T-helper 2 cell treated with Interferon-gamma antibody and Interleukin-4, amounts not matched to agents 5 μg/mL and 100 μg/mL, for 36 hours (primary cell): ENCODE measurements at places on chromosomes 16 and 17.

DNA sequence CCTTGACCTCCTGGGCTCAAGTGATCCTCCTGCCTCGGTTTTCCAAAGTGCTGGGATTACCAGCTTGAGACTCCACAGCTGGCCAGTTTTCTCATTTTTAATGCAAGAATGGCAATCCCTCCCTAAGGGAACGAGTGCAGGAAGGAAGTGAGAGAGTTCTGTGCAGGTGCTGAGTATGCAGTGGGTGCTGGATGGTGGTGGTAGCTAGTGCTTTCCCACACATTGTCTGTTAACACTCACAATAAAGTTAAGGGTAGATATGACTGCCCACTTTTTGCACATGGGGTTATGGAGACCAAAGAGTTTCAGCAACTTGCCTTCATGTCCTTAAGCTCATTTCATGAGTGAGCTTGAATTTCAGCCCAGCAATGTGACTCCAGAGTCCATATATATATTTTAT is 18.5 kb downstream of the RGS9 start:
- peaks cover 33% of the 10 kb centered on the region for H3K36me3 ChIP-seq
- H3K4me3 ChIP-seq: no peak overlapping the region
- H3K27ac ChIP-seq: no peak overlapping the region
- DNase-seq: no peak

- H3K4me1 ChIP-seq: no peaks in the 10 kb centered on the region
- H3K4me3 ChIP-seq: no peak overlapping the region
- H3K27me3 ChIP-seq: no peaks in the 10 kb centered on the region
These were observed 12.4 kb downstream of the BCAR1 start for GRCh38 chr16:75238853-75239541.

GRCh38 chr17:759964-760363 is 7.9 kb upstream of the GEMIN4 start:
- no peak overlapping the region for H3K4me3 ChIP-seq
- H3K27me3 ChIP-seq: no peaks in the 10 kb centered on the region
- no peak for DNase-seq
- no peak overlapping the region for H3K27ac ChIP-seq
- no peaks in the 10 kb centered on the region for H3K4me1 ChIP-seq

DNA sequence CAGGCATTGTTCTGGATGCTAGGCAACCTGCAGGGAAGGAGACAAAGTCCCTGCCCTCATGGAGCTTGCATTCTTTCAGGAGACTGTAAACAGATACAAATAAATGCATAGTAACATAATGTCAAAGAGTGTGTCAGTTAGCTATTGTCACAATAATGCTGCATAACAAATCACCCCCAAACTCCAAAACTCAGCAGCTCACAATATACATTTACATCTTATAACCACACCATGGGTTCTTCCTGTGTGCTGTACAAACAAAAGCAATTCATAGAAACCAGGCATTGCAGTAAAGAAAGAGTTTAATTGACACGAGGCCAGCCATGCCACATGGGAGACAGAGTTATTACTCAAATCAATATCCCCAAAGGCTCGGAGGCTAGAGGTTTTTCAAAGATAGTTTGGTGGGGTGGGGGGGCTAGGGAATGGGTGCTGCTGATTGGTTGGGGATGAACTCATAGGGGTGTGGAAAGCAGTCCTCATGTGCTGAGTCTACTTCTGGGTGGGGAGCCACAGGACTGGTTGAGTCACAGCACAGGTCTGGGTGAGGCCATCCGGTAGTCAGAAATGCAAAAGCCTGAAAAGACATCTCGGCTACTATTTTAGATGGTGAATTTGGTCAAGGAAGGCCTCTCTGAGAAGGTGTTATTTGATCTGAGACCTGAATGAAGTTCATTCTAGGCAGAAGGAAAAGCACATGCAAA is 79.0 kb downstream of the GPRC5B start:
- H3K4me1 ChIP-seq: peaks cover 9% of the 10 kb centered on the region
- peak overlapping the region; percentile 65 for H3K4me3 ChIP-seq
- no peak overlapping the region for H3K27ac ChIP-seq
- DNase-seq: no peak

- H3K4me3 ChIP-seq: no peak overlapping the region
- no peak for DNase-seq
- no peak overlapping the region for H3K27ac ChIP-seq
These were observed 116.5 kb downstream of the RAP1GAP2 start for GRCh38 chr17:2912754-2913153.
